ENCODE measurements at places on chromosomes 13 and 19.
A peak's percentile ranks its signal among the peaks of the same experiment; 100 is the strongest.

DNA sequence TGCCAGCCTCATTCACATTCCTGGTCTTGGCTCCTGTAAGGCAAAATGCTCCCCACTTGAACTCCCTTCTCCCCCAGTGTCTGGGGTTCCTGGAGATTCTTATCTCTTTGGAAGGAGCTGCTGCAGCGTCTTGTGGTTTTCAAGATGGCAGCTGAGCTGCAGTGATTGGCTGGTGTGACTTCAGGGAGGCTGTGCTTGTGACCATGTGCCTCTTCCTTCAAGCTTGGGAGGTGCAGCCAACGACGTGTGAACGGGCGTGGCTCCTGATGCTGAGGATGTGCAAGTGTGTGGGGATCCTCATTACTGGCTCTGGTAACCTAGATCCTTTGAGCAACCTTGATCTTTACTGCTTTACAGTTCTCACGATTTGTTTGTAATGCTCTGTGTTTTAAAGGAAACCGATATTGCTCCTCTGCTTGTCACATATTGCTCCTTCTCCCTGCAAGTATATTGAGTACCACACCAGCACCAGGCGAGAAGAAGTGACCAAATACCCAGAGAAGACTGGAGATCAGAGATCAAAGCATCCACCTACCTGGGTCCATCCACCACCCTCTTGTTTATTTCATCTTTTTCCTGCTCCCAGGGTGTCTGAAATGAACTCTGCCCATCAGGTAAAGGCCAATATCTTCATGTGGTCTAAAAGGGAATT is 208.5 kb downstream of the FGF9 start:
- DNase-seq: no peak

DNA sequence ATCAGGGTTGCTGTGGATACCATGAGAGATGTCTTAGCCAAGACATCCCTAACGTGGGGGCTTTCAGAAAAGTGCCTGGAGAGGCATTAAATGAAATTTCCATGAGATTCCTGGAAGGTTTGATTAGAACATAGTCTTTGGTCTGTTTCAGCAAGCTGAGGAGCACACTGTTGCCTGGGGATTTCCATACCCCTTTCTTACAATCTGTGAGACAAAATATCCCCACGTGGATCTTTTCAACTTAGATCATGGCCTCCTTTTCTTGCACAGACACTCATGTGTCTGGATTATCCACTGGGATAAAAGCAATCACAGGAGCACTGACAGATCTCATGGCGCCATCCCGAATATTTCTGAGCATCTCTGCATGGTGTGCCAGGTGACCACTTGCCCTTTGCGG is 41.7 kb downstream of the GPR12 start:
- DNase-seq: no peak

GRCh38 chr13:78168981-78169380 is 250.3 kb upstream of the EDNRB start:
- DNase-seq: no peak

GRCh38 chr13:44068737-44069136 is 189.0 kb downstream of the LACC1 start:
- DNase-seq: peak; percentile 30

GRCh38 chr13:73793361-73793760 is 340.8 kb downstream of the KLF12 start:
- DNase-seq: no peak

Measured in dermis microvascular lymphatic vessel endothelial cell (primary cell).